ENCODE measurements at places on chromosomes 6 and 20.
A peak's percentile ranks its signal among the peaks of the same experiment; 100 is the strongest.

DNA sequence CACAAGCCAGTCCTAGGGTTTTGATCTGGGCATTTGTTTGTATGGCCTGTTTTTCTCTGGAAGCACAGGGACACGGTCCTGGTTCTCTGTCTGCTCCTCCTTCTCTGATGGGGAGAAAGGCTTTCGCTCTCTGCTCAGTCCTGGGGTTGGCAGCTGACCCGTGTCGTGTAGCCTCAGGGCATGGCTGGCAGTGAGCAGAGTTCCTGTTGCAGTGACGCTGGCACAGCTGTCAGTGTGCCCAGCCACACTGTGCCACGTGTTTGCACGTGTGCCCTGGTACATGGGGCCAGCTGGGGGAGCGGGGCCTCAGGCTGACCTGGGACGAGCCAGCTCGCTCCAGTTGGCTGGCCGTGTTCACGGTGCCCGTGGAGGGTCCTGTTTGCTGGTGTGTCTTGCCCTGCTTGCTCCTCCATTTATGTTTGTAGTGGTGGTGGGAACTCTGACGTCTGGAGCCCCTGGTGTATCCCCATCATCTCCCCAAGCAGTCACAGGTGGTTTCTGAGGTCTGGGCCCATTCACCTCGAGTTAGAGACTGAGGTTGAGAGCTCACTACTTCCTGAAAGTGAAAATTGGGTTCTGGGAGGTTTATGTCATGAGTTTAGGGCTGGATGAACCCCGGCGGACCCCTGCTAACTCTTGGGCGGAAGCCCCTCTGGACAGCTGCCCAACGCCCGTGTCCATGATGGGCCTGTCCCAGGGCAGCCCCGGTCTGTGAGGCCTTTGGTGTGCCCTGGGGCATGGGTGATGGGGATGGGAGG is 10.2 kb upstream of the DNAJC5 start:
- peak; percentile 83 for DNase-seq

DNA sequence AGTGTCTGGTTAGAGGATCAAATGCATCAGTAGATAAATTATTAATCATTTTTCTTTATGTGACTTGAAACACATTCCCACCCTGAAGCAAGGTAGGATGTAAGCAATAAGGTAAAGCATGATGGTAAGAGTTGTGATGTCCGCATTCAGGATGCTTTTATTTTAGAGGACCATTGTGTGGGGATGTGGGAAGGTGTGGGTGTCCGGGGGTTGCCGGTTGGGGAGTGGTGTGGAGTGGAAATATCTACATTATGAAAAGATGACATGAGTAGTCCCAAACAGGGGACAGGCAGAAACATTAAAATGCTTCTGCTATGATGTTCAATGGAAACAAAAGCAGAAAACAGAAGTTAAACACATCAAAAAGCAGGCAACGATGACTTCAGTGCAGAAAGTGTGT is 215.4 kb downstream of the HIVEP2 start:
- DNase-seq: no peak

DNA sequence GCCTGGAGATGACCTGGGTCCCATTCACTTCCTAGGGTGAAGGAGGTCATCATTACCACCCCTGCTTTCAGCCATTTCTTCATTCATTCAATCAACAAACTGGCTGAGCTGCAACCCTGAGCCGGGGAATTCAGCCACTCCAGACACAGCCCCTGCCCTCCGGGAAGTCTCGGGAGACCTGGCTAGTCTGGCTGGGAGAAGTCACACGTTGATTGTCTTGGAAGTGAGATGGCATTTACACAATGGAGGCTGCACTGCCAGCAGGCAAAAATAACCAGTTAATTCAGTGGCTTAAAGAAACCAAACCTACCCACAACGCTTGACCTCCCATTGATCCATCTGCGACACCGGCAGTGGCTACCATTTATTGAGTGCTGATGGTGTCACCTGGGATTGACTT is 2.0 kb upstream of the PMEPA1 start:
- no peak for DNase-seq

GRCh38 chr6:137095093-137095492 is 50.3 kb upstream of the IL20RA start:
- no peak for DNase-seq

GRCh38 chr6:40413239-40413638 is 173.9 kb downstream of the LRFN2 start:
- no peak for DNase-seq

DNA sequence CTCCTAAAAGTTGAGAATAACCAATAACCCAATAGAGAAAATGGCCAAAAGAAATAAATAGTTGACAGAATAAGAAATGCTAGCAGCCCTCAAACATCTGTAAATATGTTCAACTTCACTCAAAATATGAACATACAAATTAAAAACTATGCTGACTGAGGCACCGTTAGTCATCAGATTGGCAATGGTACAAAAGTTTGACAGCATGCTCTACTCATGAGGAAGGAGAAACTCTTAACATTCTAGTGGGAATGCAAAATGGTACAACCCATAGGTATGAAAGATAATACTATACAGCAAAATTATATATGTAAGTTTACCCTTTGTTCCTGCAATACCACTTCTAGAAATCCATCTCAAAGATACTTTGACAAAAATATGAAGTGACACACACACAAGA is 1.6 kb upstream of the ZSCAN12 start:
- no peak for DNase-seq

- no peak for DNase-seq
Measured at GRCh38 chr20:4344670-4345069, 329.3 kb upstream of the RNF24 start.

GRCh38 chr20:20207872-20208271 is 155.5 kb downstream of the CFAP61 start:
- DNase-seq: no peak

DNA sequence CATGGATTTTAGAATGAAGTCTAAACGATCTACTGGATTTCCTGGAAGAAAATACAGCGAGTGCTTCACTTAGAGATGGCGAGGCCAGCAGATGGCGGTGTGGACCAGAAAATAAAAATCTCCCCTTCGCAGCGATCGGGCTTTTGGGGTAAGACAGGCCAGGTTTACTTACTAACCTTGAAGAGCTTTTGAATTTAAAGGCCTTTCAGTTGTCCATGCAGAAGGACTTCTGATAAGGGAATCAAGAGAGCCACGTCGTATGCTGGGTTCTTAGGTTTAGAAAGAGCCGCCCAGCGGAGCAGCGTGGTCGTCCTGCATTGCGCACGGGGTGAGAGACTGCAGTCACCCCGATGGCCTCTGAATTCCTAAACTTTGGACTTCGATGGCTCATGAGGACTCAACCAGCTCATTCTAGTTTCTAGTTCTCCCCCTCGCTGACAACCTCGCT is 125.2 kb upstream of the RALGAPA2 start:
- peak; percentile 68 for DNase-seq

DNA sequence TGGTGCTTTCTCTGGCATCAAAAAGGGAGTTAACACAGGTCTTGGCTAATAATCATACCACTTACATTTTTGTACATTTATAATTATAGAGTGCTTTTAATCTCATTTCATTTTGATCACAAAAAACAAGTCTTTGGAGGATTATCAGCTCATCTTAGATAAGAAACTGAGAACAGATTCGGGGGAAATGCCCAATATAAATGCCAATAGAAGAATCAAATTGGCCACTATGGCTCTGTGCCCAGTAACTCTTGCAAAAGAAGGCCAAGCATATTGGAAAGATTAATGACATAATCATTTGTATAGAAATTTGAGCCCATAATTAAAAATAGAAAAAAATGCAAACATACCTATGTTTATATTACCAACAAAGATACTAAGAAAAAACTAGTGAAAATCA is 42.5 kb downstream of the IPCEF1 start:
- no peak for DNase-seq

- DNase-seq: no peak
Measured at GRCh38 chr6:124294574-124295200, 491.0 kb downstream of the NKAIN2 start.

DNA sequence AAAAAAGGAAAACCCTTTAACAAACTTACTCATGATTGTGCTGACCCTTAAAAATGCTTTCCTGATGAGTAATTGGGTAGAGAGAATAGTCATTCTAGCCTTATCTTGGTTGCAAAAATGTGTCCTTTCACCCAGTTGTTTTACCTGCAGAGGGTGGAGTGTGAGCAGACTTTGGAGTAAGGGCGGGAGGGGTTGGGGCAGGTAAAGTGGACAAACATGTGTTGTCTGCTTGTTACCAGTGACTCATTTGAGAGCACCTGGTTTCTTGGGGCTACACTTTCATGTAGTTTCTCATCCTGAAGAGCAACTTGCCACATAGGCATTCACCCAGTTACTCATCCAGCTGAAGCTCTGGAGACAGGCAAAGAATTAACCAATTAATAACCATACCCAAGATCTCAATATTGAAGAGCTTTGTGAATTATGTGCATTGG is 121.1 kb downstream of the TNFRSF21 start:
- DNase-seq: no peak

GRCh38 chr6:91094806-91095475 is 508.1 kb upstream of the MAP3K7 start:
- no peak for DNase-seq

DNA sequence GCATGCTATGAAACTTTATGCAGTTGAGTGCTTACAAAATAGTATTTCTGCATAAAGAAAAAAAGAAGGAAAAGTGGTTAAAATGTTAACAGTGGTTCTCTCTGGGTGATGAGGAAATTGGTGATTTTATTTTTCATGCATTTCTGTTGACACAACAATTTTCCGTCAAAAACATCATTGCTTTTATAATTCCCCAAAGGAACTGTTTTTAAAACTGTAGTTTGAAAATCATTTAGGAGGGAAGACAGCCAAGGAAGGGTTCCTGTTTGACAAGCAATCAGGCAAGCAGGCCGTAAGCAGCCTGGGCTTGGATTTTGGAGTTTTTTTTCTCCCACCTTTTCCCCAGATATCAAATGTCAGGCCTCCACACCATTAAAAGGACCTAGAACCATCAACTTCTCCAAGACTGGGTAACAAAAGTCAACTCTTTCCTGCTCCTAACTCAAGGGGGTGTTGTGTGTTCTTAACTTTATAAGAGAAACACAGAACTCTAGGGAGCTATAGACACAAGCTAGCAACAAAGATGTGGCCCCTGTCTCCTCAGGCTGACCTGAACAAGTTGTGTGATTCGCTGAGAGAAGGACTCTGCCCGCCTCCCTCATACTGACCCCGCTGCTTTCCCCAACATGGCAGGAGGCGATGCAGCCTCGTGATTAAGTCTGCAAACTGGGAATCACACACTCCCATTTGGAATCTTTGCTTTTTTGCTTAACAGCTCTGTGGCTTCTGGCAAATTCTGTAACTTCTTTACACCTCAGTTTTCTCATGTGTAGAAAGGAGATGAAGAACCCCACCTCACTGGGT is 146.6 kb downstream of the BCAS1 start:
- DNase-seq: no peak

DNA sequence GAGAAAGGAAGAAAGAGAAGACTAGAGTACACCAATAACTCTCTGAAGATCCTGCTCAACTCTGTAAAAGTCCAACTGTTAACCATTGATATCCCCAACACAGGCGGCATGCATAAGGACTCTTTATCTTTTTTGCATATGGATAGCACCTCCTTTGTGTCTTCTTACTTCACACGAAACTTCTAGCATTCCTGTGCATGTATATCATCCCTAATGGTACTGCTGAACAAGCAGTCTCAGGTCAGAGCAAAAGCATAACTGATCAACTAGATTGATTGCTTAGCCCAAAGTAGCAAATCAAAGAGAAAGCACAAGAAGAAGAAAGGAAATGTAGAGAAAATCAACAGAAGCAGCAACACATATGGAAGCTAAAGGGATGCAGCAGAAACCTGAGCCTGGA is 234.4 kb downstream of the SYNE1 start:
- no peak for DNase-seq

- no peak for DNase-seq
Measured at GRCh38 chr20:15895126-15895525, 678.1 kb downstream of the KIF16B start.
